ENCODE measurements at places on chromosomes 4 and X.

- DNase-seq: no peak
These were observed 38.3 kb downstream of the AFAP1 start for GRCh38 chr4:7901311-7901885.

GRCh38 chr4:114980932-114981708 lies 132.3 kb downstream of the NDST4 start:
- DNase-seq: no peak

- DNase-seq: no peak
These were observed 1178.9 kb upstream of the DIAPH2 start for GRCh38 chrX:95505721-95506120.

GRCh38 chr4:71568131-71568530 lies 215.7 kb downstream of the GC start:
- DNase-seq: no peak
